ENCODE measurements at places on chromosomes 2 and 18.

DNA sequence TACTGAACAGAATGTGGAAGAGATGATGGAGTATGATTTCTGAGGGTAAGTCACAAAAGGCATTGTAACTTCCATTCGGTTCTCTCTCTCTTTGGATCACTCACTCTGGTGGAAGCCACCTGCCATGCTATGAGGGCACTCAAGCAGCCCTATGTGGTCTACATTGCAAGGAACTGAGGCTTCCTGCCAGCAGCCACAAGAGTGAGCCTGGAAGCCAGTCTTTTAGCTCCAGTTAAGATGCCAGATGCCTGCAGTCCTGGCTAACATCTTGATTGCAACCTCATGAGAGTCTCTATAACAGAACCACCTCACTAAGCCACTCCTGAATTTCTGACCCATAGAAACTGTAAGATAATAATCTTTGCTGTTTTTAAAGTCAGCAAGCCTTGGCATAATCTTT is 935.7 kb downstream of the LRP1B start:
- no peak for DNase-seq

DNA sequence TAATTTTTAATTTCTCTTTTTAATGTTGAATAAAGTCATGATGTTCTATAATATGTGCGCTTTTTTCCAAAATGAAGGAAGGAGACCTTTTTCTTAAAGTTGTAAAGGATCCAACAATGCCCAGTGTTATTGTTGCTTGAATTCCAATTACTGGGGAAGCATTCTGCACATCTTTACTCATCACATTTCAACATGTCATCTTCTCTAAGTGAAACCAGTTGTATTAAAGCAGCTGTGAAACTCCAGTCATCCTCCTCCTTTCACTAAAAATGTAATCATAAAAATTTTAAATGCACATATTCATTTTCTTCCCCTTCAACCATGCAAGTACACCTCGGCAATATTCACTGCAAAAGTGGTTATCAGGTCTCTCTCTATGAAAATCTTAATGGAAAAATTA is 722.7 kb downstream of the TSN start:
- no peak for DNase-seq

DNA sequence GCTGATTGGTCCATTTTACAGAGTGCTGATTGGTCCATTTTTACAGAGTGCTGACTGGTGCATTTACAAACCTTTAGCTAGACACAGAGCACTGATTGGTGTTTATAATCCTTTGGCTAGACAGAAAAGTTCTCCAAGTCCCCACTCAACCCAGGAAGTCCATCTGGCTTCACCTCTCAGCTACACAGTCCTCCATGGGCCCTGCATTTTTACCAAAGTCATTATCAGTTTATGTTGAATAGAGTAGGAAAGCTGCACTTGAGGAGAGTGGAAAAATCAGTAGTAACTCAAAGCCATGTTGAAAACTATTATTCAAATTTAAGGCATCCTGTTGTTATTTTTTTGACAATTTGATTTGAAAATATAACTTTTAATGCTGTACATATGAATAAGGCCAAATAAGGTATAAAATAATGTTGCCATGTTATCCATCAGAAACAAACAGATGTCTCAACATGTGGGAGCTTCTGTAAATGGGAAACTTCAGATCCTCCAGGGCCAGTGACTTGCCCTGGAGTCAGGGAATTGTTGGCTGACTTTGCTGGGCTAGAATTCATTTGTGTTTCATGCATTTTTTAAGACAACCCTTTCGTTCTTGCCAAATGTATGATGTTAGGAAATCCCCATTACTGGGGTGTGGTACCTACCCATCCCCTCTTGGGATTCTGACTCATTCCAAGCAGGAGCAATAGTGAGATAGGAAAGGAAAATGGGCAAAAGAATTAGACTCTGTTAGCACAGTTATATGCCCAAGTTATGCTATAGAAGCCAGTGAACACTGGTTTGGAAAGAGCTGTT is 37.8 kb upstream of the CCDC195 start:
- no peak for DNase-seq

GRCh38 chr2:224807153-224807964 is 91.2 kb upstream of the CCDC195 start:
- no peak for DNase-seq

GRCh38 chr2:104078431-104079157 is 775.3 kb upstream of the POU3F3 start:
- no peak for DNase-seq

- DNase-seq, result no peak
These were observed 1.2 kb downstream of the M1AP start for GRCh38 chr2:74646834-74647482.

DNA sequence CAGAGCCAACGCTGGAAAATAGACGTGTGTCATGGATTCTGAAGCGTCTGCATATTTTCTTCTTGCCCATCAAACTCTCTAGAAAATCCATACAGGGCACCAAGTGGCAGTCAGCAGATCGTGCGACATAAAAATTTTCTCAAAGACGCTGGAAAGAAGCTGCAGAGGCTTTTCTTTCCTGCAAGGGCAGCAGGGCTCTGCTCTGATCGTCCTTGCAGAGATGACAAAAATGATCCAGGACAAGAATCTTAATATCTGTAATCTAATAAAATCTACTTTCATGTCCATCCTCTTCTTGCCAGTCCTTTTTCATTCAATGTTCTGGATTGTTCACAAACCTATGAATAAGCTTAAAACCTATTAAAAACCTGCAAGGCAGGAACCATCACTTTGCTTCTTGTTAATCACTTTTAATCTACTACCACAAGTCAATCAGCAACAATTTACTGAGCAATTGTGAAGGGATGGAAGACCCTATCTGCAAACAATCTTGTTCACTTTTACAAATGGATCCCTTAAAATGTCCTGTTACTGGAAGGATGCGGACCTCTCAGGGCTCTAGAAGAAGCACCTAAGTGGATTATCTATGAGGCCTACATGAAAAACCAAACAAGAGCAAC is 93.6 kb downstream of the MREG start:
- no peak for DNase-seq

GRCh38 chr18:29434650-29435049 is 1257.7 kb upstream of the CDH2 start:
- DNase-seq, result no peak

DNA sequence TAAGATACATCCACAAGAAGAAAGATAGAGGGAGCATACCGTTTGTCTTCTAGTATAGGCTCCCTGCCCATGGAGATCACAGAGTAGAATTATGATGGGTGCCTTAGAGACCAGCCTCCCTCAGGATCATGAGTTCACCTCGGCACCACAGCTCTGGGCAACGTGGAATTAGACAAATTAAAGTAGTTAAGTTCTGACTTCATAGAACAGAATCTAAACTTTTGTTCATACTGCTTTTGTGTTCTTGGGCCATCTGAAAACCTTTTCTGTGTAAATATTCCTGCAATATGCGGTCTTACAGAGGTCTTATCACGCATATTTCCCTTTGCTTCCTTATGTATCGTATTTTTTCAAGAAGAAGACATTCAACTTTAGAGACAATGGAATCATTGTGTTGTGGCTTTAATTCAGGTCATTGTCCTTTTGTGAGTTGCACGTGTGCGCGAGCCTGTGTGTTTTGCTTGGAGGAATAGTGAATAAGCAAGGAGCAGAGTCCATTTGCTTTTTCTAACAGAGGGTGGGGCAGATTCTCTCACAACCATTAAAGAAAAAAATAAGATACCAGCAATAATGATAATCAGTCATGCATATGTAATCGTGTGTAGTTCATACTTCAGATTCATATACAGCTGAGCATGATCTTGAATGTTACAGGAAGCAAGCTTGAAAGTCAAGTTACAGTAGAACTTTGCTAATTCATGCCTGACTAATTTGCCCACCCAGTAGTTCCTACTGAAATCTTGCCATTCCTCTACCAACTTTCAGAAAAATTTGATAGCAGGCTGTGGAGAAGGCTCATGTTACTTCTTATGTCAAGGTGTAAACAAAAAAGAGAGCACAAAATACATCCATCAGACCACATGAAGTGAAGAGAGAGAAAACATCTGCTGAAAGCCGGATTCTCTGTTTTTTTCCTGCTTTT is 243.6 kb downstream of the NEDD4L start:
- no peak for DNase-seq

- DNase-seq, result no peak
These were observed 39.8 kb upstream of the PXDN start for GRCh38 chr2:1784087-1784486.

GRCh38 chr2:181890271-181890670 is 1.3 kb upstream of the ITPRID2 start:
- DNase-seq, result no peak

DNA sequence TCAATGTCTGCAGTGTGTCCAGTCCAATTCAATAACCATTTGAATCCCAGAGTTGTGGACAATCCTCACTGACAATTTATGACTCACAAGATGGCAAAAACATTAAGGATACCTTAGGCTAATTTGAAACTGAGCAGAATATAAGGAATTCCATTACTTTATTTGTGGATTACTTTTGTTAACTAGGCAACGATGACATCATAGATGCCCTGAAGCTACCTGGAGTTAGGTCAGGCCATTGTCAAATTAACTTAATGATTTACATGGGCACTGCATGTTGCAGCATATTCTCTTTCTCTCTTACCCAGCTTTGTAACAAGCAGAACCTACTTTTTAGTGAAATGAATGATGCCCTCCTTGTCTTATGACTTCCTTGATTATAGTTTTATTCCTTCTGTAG is 100.0 kb upstream of the CDCA7 start:
- DNase-seq, result no peak

GRCh38 chr2:158828378-158829164 is 33.5 kb downstream of the DAPL1 start:
- DNase-seq, result no peak

DNA sequence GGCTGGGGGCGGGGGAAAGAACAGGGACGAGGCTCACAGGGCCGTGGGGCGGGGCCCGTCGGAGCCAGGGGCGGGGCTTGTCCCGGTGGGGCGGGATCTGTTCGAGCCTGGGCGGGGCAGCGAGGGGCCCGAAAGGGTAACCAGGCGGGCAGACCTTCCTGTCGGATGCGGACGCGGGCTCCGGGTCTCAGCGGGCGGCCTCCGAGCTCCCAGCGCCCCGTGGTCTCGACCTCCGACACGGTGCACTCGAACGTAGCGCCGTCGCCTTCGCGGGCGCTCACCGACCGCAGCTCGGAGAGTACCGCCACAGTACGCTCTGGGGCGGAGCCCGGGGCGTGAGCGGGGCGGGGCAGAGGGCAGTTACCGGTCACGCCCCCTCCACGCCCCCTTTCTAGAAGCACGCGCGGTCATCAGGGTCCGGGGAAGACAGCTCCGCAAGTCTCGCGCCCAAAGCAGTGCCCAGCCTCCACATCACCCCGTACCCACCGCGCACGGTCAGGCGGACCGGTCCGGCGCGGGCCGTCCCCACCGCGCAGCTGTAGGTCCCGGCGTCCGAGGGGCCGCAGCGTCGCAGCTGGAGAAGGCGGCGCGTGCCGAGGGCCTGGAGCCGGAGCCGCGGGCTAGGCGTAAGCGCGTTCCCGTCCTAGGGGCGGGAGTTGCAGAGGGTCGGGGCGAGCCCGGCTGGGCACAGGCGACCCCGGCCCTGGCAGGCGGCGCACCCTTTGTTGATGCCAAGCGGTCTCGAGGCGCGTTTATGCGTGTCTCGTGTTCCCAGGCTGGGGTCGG is 8.7 kb downstream of the TMEM198 start:
- peak; percentile 85 for DNase-seq

DNA sequence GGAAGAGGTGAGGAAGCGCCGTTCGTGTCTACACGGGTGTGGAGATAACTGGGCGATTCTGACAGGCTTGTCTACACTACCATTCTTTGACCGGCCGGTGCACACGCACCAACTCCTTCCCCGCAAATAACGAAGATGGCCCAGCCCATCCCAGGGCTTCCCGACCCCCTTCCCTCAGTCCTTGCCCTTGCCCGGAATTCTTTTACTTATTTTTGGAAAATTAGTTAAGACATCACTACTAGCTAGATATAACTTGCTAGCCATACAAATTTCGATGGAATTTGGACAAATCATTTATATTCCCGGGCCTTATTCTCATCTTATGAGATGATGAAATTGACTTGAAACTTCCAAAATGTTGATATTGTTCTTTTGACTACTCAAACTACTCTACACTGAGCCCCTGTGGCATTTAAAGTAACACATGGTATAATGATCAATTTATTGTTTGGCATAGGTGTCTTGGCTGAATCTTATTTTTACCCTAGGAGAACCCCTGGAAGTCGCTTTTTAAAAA is 1.3 kb downstream of the ERICH2 start:
- DNase-seq, result no peak

- no peak for DNase-seq
These were observed 71.3 kb downstream of the TMEM18 start for GRCh38 chr2:605674-606608.

GRCh38 chr2:192267484-192267883 is 72.8 kb upstream of the TMEFF2 start:
- no peak for DNase-seq

DNA sequence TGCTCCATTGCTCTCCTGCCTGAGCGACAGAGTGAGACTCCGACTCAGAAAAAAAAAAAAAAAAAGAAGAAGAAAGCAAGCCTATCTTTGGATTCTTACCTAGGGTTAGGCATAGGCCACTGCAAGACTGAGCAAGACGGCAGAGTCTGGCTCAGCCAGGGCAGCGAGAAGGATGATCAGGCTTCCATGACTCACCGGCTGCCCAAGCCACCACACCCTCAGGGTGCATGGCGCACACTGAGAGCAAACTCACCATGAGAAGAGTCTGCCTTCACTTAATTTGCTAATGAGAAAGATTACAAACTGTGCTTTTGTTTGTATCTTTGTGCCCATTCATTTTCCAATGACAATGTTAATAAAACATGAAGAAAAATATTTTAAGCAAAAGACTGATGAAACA is 8.2 kb downstream of the FAM110C start:
- no peak for DNase-seq

DNA sequence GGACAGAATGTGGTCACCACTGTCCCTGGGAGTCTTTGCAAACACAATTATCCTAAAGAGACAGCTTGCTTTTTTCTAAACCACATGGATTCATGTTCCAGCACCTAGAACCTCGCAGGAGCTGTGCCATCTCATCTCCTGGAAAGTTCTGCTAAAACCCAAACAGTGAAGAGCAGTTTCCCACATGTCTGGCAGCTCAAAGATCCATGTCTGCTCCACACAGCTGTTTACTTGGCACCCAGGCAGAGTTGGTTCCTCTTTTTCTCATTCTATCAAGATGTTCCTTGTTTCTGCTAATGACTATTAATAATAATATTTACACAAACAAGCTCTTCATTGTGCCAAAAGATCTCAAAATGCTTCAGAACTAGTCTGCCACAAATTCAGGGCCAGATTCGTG is 30.1 kb upstream of the PID1 start:
- DNase-seq, result no peak

DNA sequence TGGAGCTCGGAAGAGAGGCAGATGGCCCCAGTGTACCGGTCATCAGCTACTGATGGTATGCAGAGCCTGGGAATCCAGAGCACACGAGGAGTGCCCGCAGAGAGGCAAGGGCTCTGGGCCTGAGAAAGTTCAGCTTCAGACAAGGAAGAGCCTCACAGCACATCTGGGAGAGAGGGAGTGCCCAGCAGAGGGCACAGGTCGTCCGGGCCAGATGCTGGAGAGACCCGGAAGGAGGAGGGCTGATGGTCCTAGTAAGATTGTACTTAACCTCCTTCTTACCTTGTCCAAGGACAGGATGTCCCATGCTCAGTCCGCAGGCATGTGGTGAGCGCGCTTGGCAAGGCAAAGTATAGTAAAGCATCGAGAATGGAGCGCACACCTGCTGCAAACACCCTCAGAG is 24.4 kb upstream of the CHMP1B start:
- no peak for DNase-seq

- DNase-seq, result no peak
These were observed 15.8 kb downstream of the NABP1 start for GRCh38 chr2:191693778-191694177.

GRCh38 chr2:235044501-235045271 is 92.9 kb downstream of the SH3BP4 start:
- no peak for DNase-seq

Measured in activated T-cell treated with anti-CD3 and anti-CD28 coated beads, Interleukin-2, amount 50 U/mL, for 1 hour (primary cell).